CD4-positive, alpha-beta T cell (primary cell): ENCODE measurements at places on chromosomes 6 and 20. TPM values are rescaled to one million over a fixed set of nuclear protein-coding genes. Genes with fewer than 3 reads are reported as not detected.

DNA sequence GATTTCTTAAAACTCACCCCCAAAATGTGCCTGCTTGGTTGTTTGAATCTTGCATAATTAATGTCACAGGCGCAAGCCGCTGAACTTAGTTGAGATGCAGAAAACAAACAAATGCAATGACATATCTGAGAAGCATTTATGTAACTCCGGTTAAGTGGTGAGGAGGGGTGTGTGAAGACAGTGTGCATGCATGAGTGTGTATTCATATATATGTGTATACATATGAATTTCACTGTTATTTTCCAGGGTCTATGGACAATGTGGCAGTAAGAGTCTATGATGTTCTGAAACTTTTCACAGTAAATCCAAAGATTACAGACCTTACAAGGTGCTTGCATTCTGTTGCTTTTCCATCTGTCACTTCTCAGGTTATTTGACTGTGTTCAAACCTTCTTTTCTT is 103.0 kb downstream of the ZNF217 start:
- no peaks in the 10 kb centered on the region for H3K36me3 ChIP-seq
- no peak overlapping the region for H3K27ac ChIP-seq
- H3K4me3 ChIP-seq, result no peak overlapping the region
- no peak for DNase-seq
- H3K4me1 ChIP-seq, result no peaks in the 10 kb centered on the region

DNA sequence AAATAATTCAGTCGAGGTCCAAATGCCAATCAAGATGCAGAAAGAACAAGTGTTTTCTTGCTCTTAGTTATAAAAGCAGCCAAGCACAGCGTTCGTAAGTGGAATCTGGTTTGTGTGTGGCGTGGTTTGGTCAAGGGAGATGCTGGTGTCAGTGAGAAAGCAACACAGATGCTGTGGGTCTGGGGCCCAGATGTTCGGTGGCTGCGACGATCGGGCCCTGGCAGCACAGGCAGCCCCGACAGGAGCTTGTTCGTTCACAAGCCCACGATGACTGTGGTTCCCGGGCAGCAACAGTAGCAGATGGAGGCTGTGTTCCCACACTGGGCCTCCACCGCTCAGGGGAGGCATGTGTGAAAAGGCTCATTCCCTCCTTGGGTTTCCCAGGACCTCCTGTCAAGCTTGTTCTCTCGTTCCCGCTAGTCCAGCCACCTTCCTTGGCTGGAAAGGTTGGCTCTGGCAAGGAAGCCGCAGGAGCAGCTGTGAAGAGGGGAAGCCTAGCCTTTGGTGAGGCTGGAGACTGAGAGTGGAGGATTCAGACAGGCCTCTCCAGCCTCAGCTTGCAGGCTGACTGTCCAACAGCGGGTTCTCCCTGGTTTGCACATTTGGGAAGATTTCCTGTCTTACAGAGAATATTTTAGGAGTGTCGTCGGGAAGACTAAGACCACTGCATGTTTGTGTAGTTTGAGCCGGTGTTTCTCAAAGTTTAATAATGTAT is 304.7 kb downstream of the QKI start:
- H3K27ac ChIP-seq, result no peak overlapping the region
- H3K36me3 ChIP-seq, result no peaks in the 10 kb centered on the region
- H3K4me1 ChIP-seq, result no peaks in the 10 kb centered on the region
- H3K4me3 ChIP-seq, result no peak overlapping the region
- DNase-seq, result no peak

DNA sequence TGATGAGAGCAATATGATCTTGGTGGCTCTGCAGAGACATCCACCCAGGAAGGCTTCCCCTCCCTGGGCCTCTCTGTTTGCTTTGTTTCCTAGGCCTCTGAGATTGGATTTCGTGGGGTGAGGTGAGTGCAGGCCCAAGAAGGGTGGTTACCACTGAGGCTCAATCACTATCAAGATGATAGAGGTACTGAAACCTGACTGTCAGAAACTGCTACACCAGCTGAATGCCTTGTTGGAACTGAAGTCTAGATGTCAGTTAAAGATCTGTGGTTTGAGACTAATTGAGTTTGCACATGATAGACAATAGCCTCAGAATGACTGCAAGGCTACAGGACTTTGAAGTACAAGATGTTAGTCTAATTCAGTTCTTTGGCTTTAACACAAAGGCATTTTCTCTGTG is 15.2 kb downstream of the VNN1 start:
- H3K4me3 ChIP-seq, result no peak overlapping the region
- H3K27ac ChIP-seq, result no peak overlapping the region
- peaks cover 12% of the 10 kb centered on the region for H3K27me3 ChIP-seq
- H3K4me1 ChIP-seq, result no peaks in the 10 kb centered on the region

DNA sequence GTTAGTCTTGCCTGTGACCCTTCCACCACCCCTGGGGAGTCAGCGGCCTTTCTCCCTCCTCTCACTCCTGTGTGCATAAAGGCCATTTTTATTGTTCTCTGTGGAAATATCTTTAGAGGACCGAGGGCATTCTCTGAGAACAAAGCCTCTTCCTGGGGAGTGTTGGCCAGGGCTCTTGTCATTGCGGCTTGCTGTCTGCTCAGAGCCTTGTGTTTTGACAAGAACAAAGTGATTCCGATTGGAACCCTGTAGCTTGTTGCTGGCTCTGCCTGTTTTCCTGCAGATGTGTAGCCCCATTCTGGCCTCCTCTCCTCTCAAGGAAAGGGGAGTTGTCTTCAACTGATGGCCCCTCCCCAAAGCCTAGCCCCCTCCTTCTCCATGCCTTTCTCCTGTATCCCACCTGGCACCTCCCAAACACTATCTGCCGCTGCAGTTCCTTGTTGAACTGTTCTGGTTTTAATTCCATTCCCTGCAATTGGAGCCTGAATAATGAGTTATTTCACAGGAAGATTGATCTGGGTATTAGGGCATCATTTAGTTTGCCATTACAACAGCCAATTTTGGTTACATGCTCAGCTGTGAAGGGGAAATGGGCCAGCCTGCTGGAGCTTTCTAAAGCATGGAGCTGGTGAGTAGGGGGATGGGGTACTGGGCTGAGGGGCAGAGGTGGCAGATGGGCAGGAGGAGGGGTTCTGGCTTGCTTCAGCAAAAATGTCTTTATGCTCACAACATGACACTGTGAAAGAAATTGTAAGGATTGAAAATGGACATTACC is 252.5 kb downstream of the LRFN2 start:
- no peak overlapping the region for H3K4me3 ChIP-seq
- H3K27me3 ChIP-seq, result peaks cover 7% of the 10 kb centered on the region
- peaks cover 5% of the 10 kb centered on the region for H3K4me1 ChIP-seq
- DNase-seq, result no peak
- no peaks in the 10 kb centered on the region for H3K36me3 ChIP-seq

DNA sequence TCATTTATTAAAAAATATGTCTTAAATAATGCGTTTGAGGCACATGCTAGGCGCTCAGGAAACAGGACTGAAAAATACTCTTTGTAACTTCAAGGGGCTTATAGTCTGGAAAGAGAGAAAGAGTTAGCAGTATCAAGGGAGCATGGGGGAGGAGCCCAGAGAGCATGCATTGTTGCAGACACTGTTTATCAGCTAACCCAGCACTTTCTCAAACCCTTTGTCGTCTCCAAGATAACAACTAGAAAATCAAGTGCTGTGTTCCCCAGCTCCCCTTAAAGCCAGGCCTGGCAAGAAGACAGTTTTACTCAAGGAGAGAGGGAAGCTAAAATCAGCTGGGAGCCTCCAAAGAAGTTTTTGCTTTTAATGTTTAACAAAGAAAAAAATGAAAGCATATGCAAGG is 98.4 kb downstream of the PERP start:
- H3K4me3 ChIP-seq, result no peak overlapping the region
- no peak for DNase-seq
- no peaks in the 10 kb centered on the region for H3K27me3 ChIP-seq
- no peaks in the 10 kb centered on the region for H3K4me1 ChIP-seq
- H3K36me3 ChIP-seq, result no peaks in the 10 kb centered on the region

GRCh38 chr6:36890112-36890663 is 4.4 kb downstream of the C6orf89 start:
- H3K27ac ChIP-seq, result no peak overlapping the region
- no peak for DNase-seq
- peaks cover 18% of the 10 kb centered on the region for H3K36me3 ChIP-seq
- H3K4me1 ChIP-seq, result peaks cover 16% of the 10 kb centered on the region

- no peaks in the 10 kb centered on the region for H3K36me3 ChIP-seq
- H3K4me3 ChIP-seq, result no peak overlapping the region
- no peak for DNase-seq
- no peak overlapping the region for H3K27ac ChIP-seq
- H3K4me1 ChIP-seq, result no peaks in the 10 kb centered on the region
Measured at GRCh38 chr20:21436205-21436604, 38.9 kb upstream of the NKX2-4 start.

- no peaks in the 10 kb centered on the region for H3K27me3 ChIP-seq
- H3K27ac ChIP-seq, result peak overlapping the region; percentile 74
- H3K36me3 ChIP-seq, result no peaks in the 10 kb centered on the region
- H3K4me3 ChIP-seq, result peak overlapping the region; percentile 56
- peak; percentile 94 for DNase-seq
Measured at GRCh38 chr6:29964887-29965562, 22.7 kb downstream of the HLA-A start.

- H3K36me3 ChIP-seq, result no peaks in the 10 kb centered on the region
- H3K27ac ChIP-seq, result no peak overlapping the region
- H3K4me3 ChIP-seq, result no peak overlapping the region
- DNase-seq, result no peak
- peaks cover 34% of the 10 kb centered on the region for H3K4me1 ChIP-seq
- no peaks in the 10 kb centered on the region for H3K27me3 ChIP-seq
Measured at GRCh38 chr6:111997853-111998208, 56.1 kb upstream of the CCN6 start.

- H3K27me3 ChIP-seq, result peaks cover 11% of the 10 kb centered on the region
- no peaks in the 10 kb centered on the region for H3K36me3 ChIP-seq
- no peak overlapping the region for H3K27ac ChIP-seq
- DNase-seq, result no peak
Measured at GRCh38 chr6:1278061-1278720, 33.7 kb upstream of the FOXQ1 start.

DNA sequence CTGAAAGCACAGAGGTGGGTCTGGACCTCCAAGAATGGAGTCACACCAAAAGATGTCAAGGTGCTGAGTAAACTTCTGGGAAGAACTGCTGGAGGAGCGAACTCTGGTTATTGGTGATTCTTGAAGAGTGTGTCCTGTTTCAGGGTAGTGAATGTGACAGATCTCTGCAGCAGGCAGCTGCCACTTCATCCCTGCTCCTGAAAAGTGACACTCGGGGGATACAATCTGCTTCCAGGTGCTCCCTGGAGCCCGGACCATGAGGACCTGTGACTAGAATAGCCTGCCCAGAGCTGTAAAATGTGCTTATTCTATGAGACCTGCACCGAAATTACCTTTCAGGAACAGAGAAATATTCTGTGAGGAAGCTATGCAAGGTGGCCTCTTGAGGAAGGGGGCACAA is 191.1 kb downstream of the FOXC1 start:
- no peak overlapping the region for H3K27ac ChIP-seq
- DNase-seq, result no peak
- no peaks in the 10 kb centered on the region for H3K27me3 ChIP-seq
- no peaks in the 10 kb centered on the region for H3K36me3 ChIP-seq

DNA sequence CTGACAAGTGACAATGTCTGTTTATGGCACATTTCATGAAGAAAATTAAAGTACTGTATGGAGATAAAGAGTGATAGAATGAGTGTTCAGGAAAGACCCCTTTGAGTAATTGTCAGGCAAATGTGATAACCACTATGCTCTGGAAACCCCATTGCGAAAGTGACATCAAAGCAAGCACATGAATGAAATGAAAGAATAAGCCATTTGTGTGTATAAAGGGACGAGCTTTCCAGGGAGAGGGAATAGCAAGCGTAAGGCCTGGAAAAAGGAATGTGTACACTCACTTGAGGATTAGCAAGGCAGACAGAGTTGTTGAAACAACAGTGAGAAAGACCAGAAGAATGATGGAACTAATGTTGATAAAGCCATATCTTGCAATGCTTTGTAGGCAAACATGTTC is 490.0 kb downstream of the GRIK2 start:
- H3K27ac ChIP-seq, result no peak overlapping the region
- no peaks in the 10 kb centered on the region for H3K27me3 ChIP-seq

DNA sequence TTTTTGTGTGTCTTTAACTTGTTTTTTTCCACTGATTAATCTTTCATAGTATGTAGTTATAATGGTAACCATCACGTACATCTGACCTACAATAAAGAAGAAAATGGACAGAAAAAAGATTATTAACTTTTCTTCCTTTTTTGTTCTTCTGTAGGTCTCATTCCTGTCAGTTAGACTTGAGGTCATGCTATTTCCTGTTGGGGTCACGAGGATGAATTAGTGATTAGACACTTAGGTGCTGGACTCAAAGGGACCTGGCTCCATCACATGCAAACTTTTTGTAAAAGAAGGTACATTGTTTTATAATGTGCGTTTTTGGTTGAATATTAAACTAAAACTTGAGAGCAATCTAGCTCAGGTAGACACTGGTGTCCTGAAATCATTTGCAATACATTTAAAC is 14.8 kb downstream of the MARCKS start:
- H3K27me3 ChIP-seq, result peaks cover 40% of the 10 kb centered on the region
- no peak for DNase-seq
- H3K36me3 ChIP-seq, result no peaks in the 10 kb centered on the region

DNA sequence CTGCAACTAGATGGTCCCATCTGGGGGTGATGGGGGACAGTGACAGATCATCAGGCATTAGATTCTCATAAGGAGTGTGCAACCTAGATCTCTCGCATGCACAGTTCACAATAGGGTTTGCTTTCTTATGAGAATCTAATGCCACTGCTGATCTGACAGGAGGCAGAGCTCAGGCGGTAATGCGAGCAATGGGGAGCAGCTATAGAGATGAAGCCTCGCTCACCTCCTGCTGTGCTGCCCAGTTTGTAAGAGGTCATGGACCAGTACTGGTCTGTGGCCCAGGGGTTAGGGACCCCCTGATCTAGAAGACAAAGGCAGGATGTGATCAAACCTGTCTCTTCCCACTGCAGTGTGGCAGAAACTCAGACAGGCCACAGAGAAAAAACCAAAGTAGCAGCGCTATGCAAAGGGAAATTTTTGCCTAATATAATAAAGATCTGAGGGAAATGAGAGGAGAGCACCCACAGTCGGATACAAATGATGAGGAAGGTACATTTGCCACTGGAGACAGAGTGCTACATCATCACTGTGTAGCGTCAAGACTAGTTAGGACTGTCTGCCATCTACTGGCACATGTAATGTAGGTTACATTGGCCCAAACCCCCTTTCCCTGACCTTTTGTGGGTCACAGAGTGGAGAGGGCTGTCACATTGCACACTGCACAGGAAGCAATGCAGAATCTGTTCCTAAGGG is 4.1 kb upstream of the LY86 start:
- H3K4me1 ChIP-seq, result peaks cover 32% of the 10 kb centered on the region
- no peaks in the 10 kb centered on the region for H3K36me3 ChIP-seq
- H3K27me3 ChIP-seq, result no peaks in the 10 kb centered on the region
- no peak overlapping the region for H3K4me3 ChIP-seq
- no peak overlapping the region for H3K27ac ChIP-seq

GRCh38 chr6:33344701-33345697 is 27.5 kb upstream of the ZBTB22 start:
- peaks cover 49% of the 10 kb centered on the region for H3K4me1 ChIP-seq
- H3K36me3 ChIP-seq, result no peaks in the 10 kb centered on the region
- peak overlapping the region; percentile 88 for H3K27ac ChIP-seq
- no peaks in the 10 kb centered on the region for H3K27me3 ChIP-seq
- DNase-seq, result peak; percentile 64

GRCh38 chr6:135002229-135002844 is 52.3 kb downstream of the HBS1L start:
- H3K36me3 ChIP-seq, result peaks cover 11% of the 10 kb centered on the region
- no peak for DNase-seq
- no peaks in the 10 kb centered on the region for H3K4me1 ChIP-seq
- H3K4me3 ChIP-seq, result no peak overlapping the region
- no peaks in the 10 kb centered on the region for H3K27me3 ChIP-seq

MYCT1 gene
- total RNA-seq, result not detected

PROKR2 gene
- not detected for total RNA-seq

KCNG1 gene
- total RNA-seq, result not detected

CAGE1 gene
- total RNA-seq, result 0.39 TPM

PNPLA1 gene
- not detected for total RNA-seq

POPDC3 gene
- not detected for total RNA-seq

CASS4 gene
- total RNA-seq, result 37.0 TPM
